ENCODE measurements at places on chromosomes 1 and 21.

GRCh38 chr1:44828841-44829440 lies 14.1 kb downstream of the PTCH2 start:
- no peak for DNase-seq

DNA sequence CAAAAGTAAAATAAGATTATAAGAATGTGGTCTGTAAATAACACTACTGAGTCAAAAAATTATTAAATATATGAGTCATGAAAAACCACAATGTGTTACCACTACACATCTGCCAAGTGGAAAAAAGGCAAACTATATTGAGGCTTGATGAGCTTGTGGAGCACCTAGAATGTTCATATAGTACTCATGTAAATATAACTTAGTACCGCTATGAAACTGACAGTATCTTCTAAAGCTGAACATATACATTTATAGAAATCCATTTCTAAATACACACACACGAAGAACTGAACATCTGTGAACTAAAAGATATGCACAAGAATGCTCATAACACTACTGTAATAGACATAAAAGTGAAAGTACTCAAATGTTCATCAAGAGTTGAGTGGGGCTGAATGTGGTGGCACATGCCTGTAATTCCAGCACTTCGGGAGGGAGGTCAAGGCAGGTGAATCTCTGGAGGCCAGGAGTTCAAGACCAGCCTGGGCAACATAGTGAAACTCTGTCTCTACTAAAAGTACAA lies 18.5 kb upstream of the GBP3 start:
- no peak for DNase-seq

DNA sequence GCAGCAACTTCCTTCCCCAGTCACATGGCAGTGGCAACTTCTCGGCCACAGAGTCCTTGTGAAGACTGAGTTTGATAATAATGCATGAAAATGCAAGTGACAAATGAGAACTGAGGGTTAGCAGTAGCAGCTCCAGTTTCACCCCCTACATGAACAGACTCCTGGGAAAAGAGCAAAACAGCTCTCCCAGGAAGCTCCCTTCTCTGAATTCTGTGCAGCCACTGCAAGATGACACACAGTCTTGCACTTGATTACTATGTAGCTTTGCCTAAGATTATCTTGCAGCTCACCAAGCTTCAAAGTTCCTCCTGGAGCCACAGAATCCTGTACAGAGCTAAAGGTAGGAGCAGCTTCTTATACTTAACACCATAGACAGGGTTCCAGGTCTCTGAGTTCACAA lies 4.7 kb downstream of the PGBD5 start:
- no peak for DNase-seq

DNA sequence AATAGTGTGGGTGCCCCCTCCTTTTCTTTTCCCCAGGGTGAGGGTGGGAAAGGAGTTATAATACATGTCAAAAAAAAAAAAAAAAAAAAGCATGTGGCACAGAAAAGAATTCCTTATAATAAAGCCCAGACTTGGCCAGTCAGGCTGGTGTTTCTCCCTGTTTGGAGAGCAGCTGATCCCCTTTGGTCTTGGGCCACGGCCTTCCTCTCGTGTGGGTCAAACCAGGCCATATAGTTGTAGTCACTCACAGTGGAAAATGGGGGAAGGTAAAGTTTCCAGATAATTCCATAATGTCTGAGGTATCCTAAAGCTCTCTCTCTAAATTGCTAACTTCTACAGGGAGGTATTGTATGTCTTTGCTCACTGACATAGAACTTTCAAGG lies 22.0 kb downstream of the CLIC6 start:
- no peak for DNase-seq

- no peak for DNase-seq
Observed at GRCh38 chr21:34914239-34914638, 134.9 kb downstream of the RUNX1 start.

GRCh38 chr21:35476621-35477395 lies 427.7 kb upstream of the RUNX1 start:
- DNase-seq, result no peak

DNA sequence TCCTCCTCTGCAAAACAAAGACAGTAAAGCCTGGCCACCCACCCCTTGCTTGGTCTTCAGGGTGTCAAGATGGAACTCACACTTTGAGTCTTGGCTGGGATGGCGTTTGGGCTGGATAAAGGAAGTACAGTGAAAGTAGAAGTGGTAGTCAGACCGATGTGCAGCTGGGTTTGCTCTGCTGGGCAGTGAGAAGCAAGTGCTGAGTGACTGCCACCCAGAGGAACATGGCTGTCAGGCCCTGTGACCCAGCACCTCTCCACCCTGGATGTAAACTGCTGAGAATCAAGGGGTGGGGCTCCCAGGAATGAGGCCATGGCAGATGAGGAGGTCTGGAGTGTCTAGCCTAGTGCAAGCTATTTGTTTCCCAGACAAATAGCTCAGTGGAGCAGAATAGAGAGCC lies 51.2 kb downstream of the POFUT2 start:
- DNase-seq, result no peak

DNA sequence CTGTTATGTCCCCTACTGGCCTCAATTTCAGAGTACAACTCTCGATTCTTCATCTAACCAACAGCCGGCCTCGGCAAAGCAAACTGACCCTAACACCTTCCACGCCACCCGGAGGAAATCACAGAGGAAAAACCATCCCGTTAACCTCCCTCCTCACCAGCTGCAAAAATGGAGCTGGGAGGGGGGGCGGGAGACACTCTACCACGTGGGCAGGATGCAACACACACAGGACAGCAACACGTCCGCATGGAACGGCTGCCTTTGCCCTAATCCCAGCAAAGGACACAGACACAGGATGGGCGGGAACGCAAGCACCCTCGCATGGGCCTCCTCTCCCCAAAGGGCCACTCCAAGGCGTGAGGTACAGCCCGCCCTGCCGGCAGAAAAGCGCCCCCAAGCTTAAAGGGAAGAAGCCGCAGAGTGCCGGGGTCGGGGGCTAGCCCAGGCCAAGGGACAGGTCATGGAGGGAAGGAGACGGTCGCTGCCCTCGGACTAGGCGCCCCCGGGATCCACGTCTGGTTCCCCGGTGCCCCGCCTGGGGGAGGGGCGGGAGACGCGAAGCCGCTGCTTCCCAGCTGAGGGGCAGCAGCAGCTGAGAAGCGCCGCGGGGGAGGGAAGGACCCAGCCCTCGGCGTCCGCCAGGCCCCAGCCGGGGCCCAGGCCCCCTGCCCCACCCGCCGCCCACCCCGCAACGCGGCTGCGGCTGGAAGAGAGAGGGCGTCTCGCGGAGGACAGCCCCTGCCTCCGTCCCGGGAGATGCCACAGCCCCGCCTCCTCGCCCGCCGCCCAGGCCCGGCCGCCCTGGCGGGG lies 590 bp downstream of the FOXJ3 start:
- peak; percentile 27 for DNase-seq

DNA sequence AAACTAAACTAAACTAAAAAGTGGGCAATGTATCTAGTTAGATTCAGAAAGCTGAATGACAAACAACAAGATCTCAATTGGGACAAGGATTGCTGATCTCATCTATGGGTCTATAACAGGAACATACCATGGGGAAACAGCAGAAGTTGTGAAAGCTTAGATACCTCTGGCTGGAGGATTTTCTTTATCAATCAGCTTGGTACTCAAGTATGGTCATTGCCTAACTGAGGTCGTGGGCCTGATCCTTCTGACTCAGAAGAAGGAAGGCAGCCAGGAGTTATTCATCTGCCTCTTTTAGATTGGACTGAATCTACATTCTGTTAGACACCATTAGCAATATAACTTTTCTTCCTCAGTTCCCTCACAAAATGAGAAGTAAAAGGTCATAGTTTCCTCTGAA lies 39.7 kb downstream of the DNTTIP2 start:
- no peak for DNase-seq
